ENCODE measurements at places on chromosomes 1 and 21. TPM values are rescaled to one million over a fixed set of nuclear protein-coding genes. Genes with fewer than 3 reads are reported as not detected.
A peak's percentile ranks its signal among the peaks of the same experiment; 100 is the strongest.

The RBM11 gene
- 2.2 TPM for total RNA-seq

The GCSAML gene
- not detected for total RNA-seq

The CFAP57 gene
- total RNA-seq, result 0.09 TPM

The DYNLT5 gene
- not detected for total RNA-seq

DNA sequence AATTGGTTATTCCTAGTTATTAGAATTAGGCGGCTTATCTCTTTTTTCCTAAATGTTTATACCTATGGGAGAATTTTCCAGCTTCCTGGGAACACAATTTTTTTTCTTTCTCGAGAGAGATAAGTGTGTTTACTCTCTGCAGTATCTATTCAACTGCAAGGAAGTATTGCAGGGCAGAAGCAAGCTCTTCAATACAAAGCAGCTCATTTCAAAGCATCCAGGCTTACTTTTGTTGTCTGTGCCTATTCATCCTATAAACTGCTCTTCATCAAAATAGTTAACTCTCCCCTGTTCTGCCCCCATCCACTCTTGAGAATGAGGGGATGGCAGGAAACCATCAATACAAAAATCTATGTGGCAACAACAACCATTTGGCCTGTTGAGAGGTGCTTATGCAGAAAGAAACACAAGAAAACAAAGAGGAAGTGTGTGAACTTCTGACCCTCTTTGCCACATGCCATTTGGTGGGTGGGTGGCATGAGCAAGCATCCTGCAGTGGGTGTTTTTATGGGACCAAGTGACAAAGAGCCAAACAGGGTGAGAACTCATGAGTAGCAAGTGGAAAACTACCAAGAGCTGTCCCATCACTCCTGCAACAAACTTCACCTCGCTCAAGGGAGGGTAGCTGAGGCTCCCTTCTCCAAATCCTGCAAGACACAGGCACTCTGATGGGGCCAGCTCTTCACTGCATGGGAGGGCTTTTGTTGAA lies 50.6 kb upstream of the MRPS6 start:
- peaks cover 28% of the 10 kb centered on the region for H3K36me3 ChIP-seq
- DNase-seq, result peak; percentile 69
- no peaks in the 10 kb centered on the region for H3K27me3 ChIP-seq
- H3K27ac ChIP-seq, result no peak overlapping the region

- H3K4me3 ChIP-seq, result no peak overlapping the region
- peaks cover 3% of the 10 kb centered on the region for H3K4me1 ChIP-seq
- DNase-seq, result peak; percentile 82
- H3K36me3 ChIP-seq, result no peaks in the 10 kb centered on the region
- peaks cover 7% of the 10 kb centered on the region for H3K27me3 ChIP-seq
- no peak overlapping the region for H3K27ac ChIP-seq
These were observed 24.7 kb downstream of the CDK18 start for GRCh38 chr1:205528887-205529825.

- H3K36me3 ChIP-seq, result no peaks in the 10 kb centered on the region
- H3K4me3 ChIP-seq, result no peak overlapping the region
- H3K27me3 ChIP-seq, result peaks cover 9% of the 10 kb centered on the region
- no peak for DNase-seq
These were observed 176.5 kb downstream of the PSMG1 start for GRCh38 chr21:39006571-39007311.

DNA sequence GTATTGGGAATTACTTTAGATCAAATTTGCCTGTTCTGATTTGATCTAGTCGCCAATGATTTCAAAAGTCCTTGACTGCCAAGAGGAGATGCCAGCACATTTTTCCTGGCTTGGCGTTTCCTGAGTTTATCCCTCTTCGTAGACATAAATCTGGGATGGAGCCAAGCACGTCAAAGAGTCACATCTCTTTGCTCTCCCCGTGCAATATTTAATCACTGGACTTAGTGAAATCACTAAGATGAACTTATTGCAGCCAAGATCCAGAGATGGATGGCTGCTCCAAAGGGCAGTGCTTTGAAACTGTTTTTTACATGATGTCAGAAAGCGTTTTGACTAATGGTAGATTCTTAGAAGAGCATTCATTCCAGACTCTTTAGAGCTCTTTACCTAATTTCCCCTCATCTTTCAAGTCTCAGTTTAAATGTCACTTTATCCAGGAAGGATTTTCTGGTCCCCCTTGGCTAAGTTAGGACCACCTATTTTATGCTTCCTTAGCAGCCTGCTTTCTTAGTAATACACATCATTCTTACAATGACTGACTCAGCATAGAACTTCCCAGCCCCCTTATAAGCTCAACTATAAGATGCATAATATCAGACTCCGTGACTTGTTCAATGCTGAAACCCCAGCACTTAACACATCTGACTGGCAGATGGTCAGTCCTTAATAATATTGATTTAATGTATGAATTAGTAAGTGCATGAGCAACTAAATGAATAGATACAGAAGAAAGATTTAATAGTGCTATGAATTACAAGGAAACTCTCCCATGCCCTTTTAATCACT lies 94.4 kb upstream of the GREM2 start:
- H3K27ac ChIP-seq, result no peak overlapping the region
- H3K4me3 ChIP-seq, result no peak overlapping the region
- no peak for DNase-seq
- no peaks in the 10 kb centered on the region for H3K27me3 ChIP-seq
- no peaks in the 10 kb centered on the region for H3K4me1 ChIP-seq
- H3K36me3 ChIP-seq, result no peaks in the 10 kb centered on the region

- no peaks in the 10 kb centered on the region for H3K27me3 ChIP-seq
- no peaks in the 10 kb centered on the region for H3K36me3 ChIP-seq
- peak; percentile 46 for DNase-seq
- H3K4me3 ChIP-seq, result no peak overlapping the region
- no peak overlapping the region for H3K27ac ChIP-seq
These were observed 69.2 kb upstream of the KIF26B start for GRCh38 chr1:245085508-245086095.

DNA sequence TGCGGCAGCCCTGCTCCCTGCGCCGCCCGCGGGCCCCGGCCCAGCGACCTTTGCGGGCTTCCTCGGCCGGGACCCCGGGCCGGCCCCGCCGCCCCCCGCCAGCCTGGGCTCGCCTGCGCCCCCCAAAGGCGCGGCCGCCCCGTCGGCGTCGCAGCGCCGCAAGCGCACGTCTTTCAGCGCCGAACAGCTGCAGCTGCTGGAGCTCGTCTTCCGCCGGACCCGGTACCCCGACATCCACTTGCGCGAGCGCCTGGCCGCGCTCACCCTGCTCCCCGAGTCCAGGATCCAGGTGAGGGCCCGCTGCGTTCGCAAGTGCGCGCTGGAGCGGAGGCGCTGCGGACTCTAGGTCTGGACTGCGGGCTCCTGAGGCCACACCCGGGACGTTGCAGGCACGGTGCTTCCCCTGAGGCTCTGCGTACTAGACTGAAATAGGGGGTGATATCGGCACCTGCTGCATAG lies 351 bp downstream of the MIXL1 start:
- peaks cover 2% of the 10 kb centered on the region for H3K36me3 ChIP-seq
- peak overlapping the region; percentile 75 for H3K4me3 ChIP-seq
- H3K4me1 ChIP-seq, result peaks cover 2% of the 10 kb centered on the region
- DNase-seq, result peak; percentile 54

DNA sequence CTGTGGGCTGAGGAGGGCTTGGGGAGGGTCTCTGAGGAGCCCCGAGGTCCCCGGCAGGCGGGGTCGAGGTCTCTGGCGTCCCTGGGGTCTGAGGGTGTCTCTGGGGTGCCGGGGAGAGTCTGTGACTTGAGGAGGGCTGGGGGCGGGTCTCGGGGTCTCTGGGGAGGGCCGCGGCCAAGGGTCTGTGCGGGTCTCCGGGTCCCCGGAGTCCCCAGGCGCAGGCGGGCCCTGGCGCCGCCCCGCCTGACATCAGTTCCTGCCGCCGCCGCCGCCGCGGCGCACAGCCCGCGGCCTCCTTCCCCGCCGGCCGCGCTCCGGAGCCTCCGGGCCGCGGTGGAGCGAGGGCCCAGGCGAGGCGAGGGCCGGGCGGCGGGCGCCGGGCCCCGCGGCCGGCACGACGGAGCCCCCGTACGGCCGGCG lies at the start of gene PLEKHM2:
Gene PLEKHM2 (plus strand): TSS at position 279 of the 420 bp plus-strand sequence. CDS start 239 bp downstream, outside the sequence.
- peak within 1 kb of the TSS; percentile 83 for H3K27ac ChIP-seq
- peaks cover 37% of the 10 kb centered on the region for H3K4me1 ChIP-seq
- peaks cover 6% of the 10 kb centered on the region for H3K36me3 ChIP-seq
- peak within 1 kb of the TSS; percentile 79 for H3K4me3 ChIP-seq
- H3K27me3 ChIP-seq, result no peaks in the 10 kb centered on the region

DNA sequence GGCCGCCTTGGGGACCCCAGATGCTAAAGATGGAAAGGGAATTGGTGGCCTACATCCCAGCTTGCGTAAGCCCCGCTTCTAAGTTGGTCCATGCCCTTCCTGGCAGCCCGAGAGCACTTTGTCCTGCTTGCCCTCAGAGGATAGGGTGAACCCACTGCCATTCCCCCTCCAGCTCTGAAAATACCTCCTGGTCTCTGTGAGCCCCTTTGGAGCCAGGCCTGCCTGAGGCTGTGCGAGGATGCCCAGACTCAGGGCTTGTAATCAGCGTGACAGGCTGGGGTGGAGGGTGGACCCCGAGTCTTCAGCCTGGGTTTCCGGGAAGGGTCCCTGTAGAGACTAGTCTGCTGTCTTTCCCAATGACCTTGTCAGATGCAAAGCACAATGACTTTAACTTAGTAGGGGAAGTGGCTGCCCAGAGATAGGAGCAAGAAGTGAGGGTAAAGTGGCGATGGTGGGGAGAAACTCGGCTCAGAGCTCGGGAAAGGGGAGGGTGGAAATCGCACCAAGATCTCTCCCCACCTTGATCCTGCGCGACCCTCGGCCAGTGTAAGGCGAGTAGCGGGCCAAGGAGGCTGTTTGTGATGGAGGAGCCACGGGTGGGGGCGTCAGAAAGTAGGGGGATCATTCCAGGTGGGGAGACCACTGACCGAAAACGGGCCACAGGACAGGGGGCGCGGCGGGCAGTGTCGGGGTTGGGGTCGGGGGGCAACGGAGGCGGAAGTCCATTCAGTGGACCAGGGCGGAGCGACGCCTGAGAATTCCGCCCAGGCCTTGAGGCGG lies 2.7 kb upstream of the HES3 start:
- no peak overlapping the region for H3K27ac ChIP-seq
- no peaks in the 10 kb centered on the region for H3K36me3 ChIP-seq
- H3K4me1 ChIP-seq, result peaks cover 12% of the 10 kb centered on the region
- no peak overlapping the region for H3K4me3 ChIP-seq
- peaks cover 56% of the 10 kb centered on the region for H3K27me3 ChIP-seq
